Transverse colon (tissue), 4 donors: ENCODE measurements at places on chromosomes 12 and 14. TPM values are rescaled to one million over a fixed set of nuclear protein-coding genes. Genes with fewer than 3 reads are reported as not detected.
A peak's percentile ranks its signal among the peaks of the same experiment; 100 is the strongest.

SHMT2 gene
- 29.2 TPM for total RNA-seq

SLC10A1 gene
- not detected for total RNA-seq

DNA sequence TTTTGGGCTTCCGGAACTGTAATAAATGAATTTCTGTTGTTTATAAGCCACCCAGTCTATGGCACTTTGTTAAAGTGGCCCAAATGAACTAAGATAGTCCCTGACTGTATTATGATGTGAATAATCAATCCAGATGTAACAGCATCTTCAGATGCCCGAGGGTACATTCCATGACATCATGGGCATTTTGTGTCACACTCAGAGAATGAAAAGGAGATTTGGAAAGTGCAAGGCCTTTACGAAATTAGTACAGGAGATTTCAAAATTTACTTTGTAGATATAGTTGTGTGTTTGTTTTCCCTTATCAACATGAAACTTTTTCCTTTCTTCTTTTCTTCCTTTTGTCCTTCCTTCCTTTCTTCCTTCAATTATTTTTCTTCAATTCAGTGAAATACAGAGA lies 54.2 kb upstream of the AMIGO2 start:
- DNase-seq, result no peak

DNA sequence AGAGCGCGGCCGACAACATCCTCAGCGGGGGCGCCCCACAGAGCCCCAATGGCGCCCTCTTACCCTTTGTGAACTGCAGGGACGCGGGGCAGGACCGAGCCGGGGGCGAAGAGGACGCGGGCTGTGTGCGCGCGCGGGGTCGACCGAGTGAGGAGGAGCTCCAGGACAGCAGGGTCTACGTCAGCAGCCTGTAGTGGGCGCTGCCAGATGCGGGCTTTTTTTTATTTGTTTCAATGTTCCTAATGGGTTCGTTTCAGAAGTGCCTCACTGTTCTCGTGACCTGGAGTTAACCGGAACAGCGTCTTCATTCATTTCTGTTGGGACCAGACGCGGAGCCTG lies 103.8 kb upstream of the FKBP4 start:
- peak; percentile 49 for DNase-seq

DNA sequence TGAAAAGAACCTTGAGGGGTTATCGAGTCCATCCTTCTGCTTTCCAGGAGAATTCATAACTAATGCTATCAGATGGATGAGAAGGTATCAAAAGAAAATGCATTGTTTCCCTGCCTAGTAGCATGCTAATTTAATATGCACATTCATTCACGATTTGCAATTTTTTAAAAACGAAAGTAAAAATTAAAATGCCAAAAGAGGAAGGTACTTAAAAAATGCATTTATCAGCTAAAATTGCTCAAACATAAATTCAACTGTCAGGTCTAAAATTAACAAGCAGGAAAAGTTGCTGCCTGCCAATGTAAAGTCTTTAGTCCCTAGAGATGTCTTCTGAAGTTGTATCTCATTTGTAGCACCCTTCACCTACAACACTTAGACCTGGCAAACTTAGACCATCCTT lies 7.9 kb downstream of the ATF7 start:
- DNase-seq, result no peak

DNA sequence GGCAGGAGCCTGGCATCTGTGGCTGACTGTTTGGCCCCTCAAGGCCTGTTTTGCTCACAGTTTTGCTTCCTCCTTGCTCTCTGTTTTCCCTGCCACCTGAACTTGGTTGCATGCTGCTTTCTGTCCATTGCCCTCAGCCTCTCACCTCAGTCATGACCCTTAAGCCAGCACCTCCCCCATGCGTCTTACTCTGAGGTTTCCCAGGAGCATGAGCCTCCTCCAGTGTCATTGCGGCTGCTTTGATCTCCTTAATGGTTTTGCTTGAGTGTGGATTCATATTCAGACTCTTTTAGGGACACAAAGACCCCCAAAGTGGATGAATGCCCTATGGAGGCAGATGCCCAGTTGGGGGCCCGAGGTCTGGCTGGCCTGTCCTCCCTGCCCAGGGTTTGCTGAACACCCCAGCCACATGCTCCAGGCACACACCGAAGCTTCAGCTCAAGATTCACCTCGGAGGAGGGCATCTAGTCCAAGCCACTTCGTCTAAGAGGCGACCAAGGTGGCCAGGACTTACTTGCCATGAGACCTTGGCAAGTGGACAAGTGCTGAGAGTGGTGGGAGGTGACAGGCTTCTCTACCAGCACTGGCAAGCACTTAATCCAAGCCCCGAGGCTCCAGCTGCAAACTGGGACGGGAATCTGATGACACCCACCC lies 95.4 kb upstream of the DIO3 start:
- no peak for DNase-seq

GRCh38 chr12:44532940-44533339 lies 343.2 kb downstream of the NELL2 start:
- DNase-seq, result no peak

DNA sequence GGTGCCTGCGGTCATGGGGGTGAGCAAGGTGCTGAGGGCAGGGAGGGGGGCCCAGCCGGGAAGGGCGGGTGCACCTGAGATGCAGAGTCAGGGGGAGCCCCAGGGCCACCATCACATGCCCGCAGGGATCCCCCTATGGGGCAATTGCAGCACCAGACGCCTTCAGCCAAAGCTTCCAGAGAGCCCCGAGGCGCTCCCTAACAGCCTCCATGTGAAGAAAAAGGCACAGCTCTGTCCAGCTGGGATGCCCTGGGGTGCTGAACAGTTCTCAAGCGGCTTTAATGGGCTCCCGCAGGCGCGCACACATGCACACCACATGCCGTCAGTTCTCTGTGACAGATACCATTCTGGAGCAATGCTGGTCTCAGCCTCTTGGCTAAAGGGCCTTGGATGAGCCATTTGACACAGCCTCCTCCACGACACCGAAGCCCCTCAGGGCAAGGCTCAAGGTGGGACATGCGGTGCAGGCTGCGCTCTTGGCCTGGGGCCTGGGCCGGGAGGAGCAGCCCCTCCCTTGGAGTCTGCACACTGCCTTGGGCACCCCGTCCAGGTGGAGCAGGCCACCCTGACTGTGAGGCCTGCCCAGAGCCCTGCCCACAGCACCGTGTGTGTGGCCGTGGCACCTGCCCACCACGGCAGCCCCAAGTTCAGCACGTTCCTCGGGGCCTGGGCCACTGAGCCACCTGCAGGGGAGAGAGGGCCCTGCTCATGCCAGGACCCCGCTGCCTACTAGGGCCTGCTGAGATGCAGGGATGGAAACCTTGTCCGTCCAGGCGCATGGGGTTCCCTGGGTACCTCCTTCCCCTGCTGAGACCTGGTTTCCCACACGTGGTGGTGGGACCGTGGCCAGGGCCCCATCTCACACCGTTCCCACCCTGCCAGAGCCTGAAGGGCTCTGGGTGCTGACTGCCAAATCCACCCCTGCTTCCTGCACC lies 7.7 kb downstream of the XRCC3 start:
- DNase-seq, result no peak

GRCh38 chr14:53626761-53627160 lies 329.9 kb downstream of the BMP4 start:
- no peak for DNase-seq

DNA sequence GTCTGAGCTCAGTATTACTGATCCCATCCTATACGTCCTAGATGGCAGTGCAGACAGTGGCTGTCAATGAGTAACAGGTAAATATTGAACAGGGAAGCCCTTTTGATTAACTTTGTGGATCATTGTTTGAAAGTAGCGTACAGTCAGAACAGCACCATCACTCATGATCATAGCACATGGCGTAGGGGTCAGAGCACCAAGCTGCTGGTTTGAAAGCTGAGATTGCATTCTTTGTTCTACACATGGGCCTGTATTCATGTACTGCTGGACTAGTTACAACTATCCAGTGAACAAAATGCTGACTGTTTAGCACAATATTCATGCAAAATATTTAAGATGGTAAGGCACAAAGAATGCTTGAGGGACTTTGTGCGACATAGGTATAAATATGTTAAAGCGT lies 131.8 kb downstream of the NPAS3 start:
- DNase-seq, result no peak

DNA sequence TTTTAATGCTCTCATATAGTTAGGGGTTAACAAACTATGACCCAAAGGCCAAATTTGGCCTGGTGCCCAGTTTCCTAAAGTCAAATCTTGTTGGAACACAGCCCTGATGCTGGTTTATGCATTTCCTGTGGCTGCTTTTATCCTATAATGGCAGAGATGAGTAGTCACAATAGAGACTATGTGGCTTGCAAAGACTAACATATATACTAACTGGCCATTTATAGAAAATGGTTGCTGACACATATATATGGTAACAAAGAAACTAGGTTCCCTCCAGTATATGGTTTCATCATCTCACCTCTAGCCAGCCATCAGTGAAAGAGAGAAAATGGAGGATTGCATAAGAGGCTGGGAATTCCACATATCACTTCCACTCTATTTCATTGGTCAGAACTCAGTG lies 10.8 kb downstream of the NAV3 start:
- no peak for DNase-seq
